ENCODE measurements at places on chromosomes 5 and 9.

GRCh38 chr5:179427032-179427675 lies 81.9 kb upstream of the ADAMTS2 start:
- no peak for DNase-seq

DNA sequence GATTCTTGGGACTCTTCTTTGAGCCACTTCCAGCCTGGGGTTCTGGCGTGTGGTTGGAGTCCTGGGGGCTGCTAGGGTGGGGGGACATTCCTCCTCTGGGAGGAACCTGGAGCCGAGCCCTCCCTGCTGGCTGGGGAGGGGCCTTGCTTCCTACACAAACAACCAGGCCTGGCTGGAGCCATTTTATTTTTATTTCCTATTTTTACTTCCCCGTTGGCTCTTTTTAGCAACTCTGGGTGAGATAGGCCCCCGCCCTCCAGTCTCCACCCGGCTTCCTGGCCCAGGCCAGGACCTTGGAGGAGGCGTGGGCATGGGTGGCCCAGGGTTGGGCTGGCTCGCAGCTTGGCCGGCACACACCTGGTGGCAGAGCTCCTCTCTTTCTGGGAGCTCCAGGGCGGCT lies 15.1 kb downstream of the RXRA start:
- no peak for DNase-seq

DNA sequence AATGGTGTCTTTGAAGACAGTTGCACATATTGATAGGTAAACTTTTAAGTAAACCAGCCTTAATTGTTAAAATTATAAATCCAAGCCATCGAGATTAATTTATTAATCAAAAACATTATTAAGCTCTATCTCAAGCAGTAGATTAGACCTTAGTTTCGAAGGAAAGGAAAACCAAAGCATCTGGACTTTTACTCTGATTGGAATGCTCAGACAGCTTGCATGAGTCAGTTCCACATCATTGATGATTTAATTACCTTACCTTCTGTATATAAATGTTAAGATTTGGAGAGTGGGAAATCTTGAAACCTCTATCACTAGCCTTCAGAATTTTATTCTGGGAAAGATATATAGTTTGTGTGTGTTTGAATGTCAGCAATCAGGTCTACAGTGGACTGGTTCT lies 23.9 kb downstream of the DCP2 start:
- DNase-seq: no peak

- no peak for DNase-seq
Measured at GRCh38 chr5:61280761-61281427, 51.2 kb upstream of the ZSWIM6 start.

DNA sequence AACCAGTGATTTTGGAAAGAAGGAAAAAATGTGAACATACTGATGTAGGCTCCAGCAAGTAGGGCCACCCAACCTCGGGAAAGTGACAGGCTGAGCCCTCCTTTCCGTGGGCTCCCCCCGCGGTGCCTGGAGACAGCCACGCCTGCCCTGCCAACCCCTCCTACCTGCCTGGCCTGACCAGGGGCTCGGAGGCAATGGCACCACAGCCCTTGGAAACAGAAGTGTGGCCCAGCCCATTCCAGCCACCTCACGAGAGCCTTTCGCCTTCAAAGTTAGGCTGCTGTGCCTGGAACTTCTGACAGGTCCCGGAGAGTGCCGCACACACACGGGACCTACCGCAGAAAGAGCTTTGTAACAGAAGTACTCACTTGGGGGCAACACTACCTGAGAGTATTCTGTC lies 49.5 kb upstream of the LRRC14B start:
- no peak for DNase-seq

- DNase-seq: no peak
Measured at GRCh38 chr5:32157078-32157477, 17.0 kb downstream of the GOLPH3 start.

- DNase-seq: no peak
Measured at GRCh38 chr9:101668421-101668820, 70.0 kb downstream of the GRIN3A start.

- no peak for DNase-seq
Measured at GRCh38 chr5:179893076-179893957, 14.4 kb downstream of the TBC1D9B start.

- DNase-seq: no peak
Measured at GRCh38 chr9:123943671-123944070, 13.7 kb upstream of the DENND1A start.

GRCh38 chr9:87435189-87435880 lies 62.3 kb upstream of the DAPK1 start:
- no peak for DNase-seq
